MCF 10A (cell line): ENCODE measurements at places on chromosomes 12 and 14. TPM values are rescaled to one million over a fixed set of nuclear protein-coding genes. Genes with fewer than 3 reads are reported as not detected.

TMEM30B gene
- total RNA-seq = 0.09 and 0.22 TPM in 2 replicates

PPP1R36 gene
- 0.47 TPM in 1 of 2 replicates, not detected in the other for total RNA-seq

RIN3 gene
- 14.2 and 19.3 TPM in 2 replicates for total RNA-seq

SDR9C7 gene
- not detected in 2 replicates for total RNA-seq

PROX2 gene
- total RNA-seq = not detected in 2 replicates

OR4E2 gene
- not detected in 2 replicates for total RNA-seq

TAS2R7 gene
- total RNA-seq = not detected in 2 replicates

FSCB gene
- total RNA-seq = not detected in 2 replicates

SERPINA12 gene
- total RNA-seq = not detected in 2 replicates

SLC39A5 gene
- not detected in 2 replicates for total RNA-seq

TAS2R8 gene
- not detected in 2 replicates for total RNA-seq

GRCh38 chr12:26046203-26046602 lies 78.6 kb downstream of the BHLHE41 start:
- no peak for DNase-seq

GRCh38 chr14:77139540-77140358 lies 1.8 kb downstream of the ZDHHC22 start:
- peak; percentile 16 for DNase-seq

DNA sequence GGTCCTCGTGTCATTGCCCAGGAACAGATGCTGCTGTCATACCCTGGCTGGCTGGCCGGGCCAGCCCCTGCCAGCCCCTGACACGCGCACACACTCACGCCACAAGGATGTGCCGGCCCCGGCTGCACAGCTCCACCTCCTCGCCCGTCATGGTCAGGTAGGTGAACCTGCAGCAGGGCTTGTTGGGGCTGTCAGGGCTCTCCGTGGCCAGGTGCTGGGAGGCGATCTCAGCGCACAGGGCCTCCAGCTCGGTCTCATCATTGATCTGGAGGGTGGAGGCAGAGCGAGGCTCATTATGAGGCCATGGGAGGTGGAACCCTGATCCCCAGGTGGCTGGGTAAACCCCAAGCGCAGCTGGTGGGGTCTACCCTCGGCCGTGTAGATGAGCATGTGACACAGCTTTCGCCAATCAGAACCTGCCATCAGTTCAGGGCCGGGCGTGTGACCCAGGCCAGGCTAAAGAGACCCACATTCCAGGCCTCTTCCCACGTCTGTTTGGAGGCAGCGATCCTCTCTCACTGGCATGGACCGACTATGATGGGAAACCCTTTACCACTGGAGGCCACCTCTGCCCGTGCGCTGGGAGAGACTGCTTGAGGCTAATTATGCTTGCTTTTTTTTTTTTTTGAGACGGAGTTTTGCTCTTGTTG lies 38.8 kb downstream of the TRAFD1 start:
- no peak for DNase-seq

- peak; percentile 87 for DNase-seq
Observed at GRCh38 chr12:77943466-77943865, 112.8 kb downstream of the NAV3 start.

DNA sequence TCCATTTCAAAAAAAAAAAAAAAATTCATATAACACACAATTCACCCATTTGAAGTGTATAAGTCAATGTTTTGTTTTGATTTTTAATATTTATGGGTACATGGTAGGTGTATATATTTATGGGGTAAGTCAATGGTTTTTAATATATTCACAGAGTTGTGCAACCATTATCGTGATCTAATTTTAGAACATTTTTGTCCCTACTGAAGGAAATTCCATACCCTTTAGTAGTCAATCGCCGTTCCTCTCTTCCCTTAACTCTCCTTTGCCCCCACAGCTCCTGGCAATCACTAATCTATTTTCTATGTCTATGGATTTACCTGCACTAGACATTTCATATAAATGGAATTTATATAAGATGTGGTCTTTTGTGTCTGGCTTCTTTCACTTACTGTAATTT lies 92.8 kb downstream of the TRAFD1 start:
- DNase-seq = no peak

DNA sequence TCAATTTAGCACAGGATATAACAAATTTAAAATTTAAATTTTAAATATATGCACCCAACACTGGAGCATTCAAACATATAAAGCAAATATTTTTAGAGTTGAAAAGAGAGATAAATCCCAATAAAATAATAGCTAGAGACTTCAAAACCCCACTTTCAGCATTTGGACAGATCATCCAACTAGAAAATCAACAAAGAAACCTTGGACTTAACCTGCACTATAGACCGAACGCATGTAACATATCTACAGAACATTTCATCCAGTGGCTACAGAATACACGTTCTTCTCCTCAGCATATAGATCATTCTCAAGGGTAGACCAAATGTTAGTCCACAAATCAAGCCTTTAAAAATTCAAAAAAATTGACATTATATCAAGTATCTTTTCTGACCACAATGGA lies 64.0 kb downstream of the SPTSSA start:
- DNase-seq = no peak

GRCh38 chr12:2460051-2460670 lies 334.6 kb upstream of the FKBP4 start:
- no peak for DNase-seq

- DNase-seq = no peak
Observed at GRCh38 chr14:99323603-99324185, 51.7 kb upstream of the BCL11B start.

GRCh38 chr14:37587131-37587803 lies 7.8 kb downstream of the FOXA1 start:
- DNase-seq = no peak

DNA sequence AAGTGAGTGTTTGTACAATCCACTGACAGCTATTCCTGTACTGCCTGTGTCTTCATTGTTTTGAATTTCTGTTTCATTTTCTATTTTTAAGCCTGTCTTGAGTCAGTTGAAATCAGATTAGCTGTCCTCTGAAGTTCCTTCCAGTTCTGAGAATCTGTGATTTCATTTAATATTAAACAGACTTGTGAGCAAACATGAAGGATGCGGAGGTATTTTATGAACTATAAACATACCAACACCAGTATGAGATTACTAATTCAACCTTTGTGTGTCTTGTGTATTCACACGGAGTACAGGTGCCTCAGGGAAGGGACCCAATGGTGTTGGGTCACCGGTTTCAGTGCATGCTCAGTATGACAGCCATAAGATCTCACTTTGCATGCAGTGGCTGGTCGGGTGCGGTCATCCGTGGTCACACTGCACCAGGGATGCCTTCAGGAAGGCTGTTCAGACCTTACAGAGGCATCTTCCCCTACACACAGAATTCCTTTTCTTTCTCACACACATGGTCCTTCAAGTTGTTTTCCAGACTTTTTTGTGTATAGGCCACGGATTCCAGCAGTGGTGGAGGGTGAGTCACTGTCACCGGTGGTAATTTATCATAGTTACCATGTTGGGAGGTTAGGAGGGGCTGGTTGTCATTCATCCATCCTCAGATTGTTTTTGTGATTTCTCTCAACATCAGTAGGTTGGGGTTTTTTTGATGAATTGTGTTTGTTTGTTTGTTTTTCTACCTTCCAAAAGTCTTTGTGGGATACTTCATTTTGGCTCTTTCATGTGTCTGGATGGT lies 103.0 kb upstream of the SFSWAP start:
- no peak for DNase-seq

- no peak for DNase-seq
Observed at GRCh38 chr12:64008596-64008995, 164.1 kb downstream of the SRGAP1 start.

- no peak for DNase-seq
Observed at GRCh38 chr12:93902736-93903562, 225.8 kb downstream of the CRADD start.

DNA sequence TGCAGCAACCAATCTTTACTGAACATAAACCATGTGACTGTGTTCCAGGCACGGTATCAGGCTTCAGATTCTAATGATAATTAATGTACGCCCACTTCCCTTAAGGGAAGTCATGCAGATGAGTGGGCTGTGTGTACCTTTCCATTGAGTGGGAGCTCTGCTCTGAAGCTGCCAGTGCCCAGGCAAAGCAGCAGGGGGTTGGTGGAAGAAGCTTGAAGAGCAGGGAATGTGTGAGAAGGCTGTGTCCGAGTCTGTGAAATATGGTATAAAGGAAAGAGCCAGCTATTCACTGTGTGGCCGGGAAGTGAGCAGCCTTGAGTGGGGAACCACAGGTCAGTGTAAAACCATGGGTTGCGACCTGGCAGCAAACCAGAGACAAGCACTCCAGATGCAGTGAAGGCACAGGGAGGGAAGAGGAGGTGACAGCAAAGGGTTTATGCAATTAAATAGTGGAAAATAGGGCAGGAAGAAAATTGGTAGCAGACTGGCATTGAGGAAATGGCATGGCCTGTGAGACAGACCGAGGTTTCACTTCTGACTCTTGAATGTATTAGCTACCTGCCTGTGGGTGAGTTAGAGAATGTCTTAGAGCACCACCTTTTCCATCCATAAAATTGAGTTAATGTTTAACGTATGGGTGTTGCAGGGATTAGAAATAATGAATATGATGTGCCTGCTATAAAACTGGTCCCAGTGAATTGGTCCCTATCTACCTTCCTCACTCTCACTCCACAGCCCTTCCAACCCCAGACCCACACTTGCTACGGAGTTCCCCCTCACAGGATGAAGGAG lies 116.4 kb downstream of the NTF3 start:
- DNase-seq = no peak

- no peak for DNase-seq
Observed at GRCh38 chr14:34213332-34213731, 248.7 kb downstream of the SPTSSA start.

DNA sequence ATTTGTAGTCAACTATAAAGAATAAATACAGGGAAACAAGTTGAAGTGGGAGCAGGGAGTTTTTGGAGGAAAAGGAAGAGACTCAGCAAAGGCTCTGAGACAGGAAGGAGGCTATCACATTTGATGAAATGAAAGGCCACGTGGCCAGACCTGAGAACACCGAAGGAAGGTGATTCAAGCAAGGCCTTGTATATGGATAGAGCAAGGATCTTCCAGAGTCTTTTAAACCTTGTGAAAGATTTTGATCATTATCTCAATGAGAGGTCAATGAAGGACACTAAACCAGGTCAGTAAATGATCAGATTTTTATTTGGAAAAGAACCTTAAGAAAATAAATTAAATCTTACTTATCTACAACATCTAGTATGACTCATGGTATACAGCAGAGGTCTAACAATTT lies 523.5 kb downstream of the SLC16A7 start:
- no peak for DNase-seq

- no peak for DNase-seq
Observed at GRCh38 chr14:80084196-80084595, 127.1 kb downstream of the DIO2 start.

- no peak for DNase-seq
Observed at GRCh38 chr12:109458771-109459208, 18.3 kb downstream of the KCTD10 start.

DNA sequence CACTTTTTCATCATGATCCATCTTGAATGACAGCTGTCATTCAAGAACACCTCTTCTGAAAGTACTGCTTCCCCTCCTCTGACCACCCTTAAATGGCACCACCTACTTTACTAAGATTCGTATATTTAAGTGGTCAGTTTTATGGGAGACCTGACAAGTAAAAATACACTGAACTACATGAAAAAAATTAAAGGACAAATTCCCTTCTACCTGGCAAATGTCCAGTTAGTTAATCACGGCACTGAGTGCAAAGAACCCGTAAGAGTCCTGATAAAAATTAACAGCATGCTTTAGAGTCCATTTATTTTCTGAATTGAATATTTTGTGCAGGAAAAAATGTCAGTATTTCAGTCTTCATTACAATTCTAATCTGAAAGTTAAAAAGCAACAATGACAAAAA lies 48.7 kb downstream of the SETD3 start:
- no peak for DNase-seq

DNA sequence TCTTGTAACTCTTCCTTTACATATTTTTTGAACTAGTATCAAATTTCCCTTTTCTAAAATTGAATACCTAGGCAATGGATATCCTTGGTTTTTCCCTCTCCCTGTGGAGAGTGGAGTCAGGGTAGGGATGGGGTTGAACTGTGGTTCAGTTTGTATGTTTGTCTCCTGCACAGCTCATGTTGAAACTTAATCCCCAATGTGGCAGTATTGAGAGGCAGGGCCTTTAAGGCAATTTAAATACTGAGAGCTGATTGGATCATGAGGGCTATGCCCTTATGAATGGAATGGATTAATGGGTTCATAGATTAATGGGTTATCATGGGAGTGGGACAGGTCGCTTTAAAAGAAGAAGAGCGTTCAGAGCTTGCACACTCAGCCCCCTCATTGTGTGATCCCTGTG lies 127.2 kb upstream of the RGS6 start:
- DNase-seq = no peak

DNA sequence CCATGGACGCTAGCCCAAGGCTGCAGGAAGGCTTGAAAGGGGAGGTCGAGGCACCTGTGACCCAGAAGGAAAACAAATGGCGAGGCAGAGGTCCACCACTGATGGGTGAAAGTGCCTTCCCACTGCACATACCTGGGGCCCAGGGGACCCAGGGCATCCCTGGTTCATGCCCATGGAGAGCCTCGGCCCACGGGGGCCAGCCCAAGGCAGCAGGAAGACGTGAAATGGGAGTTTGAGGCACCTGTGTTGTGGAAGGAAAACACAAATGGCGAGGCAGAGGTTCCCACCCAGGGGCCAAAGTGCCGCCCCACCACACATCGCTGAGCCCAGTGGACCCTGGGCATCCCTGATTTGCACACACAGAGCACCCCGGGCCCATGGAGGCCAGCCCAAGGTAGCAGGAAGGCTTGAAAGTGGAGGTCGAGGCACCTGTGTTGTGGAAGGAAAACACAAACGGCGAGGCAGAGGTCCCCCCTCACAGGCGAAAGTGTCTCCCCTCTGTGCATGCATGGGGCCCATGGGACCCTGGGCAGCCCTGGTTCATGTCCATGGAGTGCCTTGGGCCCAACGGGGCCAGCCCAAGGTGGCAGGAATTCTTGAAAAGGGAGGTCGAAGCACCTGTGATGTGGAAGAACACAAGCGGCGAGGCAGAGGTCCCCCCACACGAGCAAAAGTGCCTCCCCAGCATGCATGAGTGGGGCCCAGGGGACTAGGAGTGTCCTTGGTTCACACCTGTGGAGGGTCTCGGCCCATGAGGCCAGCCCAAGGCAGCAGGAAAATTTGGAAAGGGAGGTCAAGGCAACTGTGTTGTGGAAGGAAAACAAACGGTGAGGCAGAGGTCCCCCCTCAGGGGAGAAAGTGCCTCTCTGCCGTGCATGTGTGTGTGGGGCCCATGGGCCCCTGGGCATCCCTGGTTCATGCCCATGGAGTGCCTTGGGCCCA lies 383.3 kb downstream of the ALG10 start:
- DNase-seq = no peak

GRCh38 chr12:38588624-38589305 lies 272.2 kb downstream of the ALG10B start:
- peak; percentile 27 for DNase-seq

- DNase-seq = no peak
Observed at GRCh38 chr12:92556141-92556540, 146.6 kb upstream of the PLEKHG7 start.
